ENCODE measurements at places on chromosomes 2 and 18. TPM values are rescaled to one million over a fixed set of nuclear protein-coding genes. Genes with fewer than 3 reads are reported as not detected.

Gene PROKR1
- total RNA-seq, result not detected

Gene EFEMP1
- 11.2 TPM for total RNA-seq

Gene NOSTRIN
- total RNA-seq, result 3.7 TPM

Gene MAP3K19
- not detected for total RNA-seq

Gene SGPP2
- 0.29 TPM for total RNA-seq

Gene SAG
- total RNA-seq, result not detected

Gene SNORC
- 0.63 TPM for total RNA-seq

Gene INHBB
- total RNA-seq, result 2.9 TPM

Gene RAB27B
- 0.20 TPM for total RNA-seq

Gene MGAT4A
- 10.0 TPM for total RNA-seq

Gene CTNNA2
- not detected for total RNA-seq

Gene MREG
- total RNA-seq, result 0.64 TPM

Gene NEU4
- total RNA-seq, result 10.7 TPM

Gene HOXD9
- 4.2 TPM for total RNA-seq

Gene ALPP
- total RNA-seq, result not detected

Gene ERBB4
- 7.5 TPM for total RNA-seq

Gene FAM117B
- total RNA-seq, result 0.75 TPM

Gene TTR
- total RNA-seq, result not detected

Measured in psoas muscle (tissue), 8 donors.